T-helper 17 cell (primary cell): ENCODE measurements at places on chromosomes 4 and X. TPM values are rescaled to one million over a fixed set of nuclear protein-coding genes. Genes with fewer than 3 reads are reported as not detected.

DNA sequence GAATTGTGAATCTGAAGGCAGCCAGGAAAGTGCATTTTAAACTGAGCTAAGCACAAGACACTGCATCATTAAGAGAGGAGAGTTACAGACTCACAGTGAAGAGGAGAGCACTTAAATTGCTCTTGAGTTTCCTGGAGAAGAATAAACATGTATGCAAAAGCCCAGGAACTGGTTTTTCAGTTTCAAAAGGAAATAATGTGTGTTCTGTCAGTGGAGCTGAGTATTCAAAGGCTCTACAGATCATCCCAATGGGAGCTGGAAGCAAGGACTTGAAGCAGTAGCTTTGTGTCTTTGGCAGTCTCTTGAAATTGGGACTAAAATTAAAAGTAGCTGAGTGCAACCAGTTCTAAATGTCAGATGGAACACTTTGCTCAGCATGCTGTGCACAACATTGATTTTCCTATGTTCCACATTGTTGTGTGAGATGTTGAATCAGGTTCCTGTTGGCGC lies 147.5 kb upstream of the ANK2 start:
- no peak for DNase-seq

DNA sequence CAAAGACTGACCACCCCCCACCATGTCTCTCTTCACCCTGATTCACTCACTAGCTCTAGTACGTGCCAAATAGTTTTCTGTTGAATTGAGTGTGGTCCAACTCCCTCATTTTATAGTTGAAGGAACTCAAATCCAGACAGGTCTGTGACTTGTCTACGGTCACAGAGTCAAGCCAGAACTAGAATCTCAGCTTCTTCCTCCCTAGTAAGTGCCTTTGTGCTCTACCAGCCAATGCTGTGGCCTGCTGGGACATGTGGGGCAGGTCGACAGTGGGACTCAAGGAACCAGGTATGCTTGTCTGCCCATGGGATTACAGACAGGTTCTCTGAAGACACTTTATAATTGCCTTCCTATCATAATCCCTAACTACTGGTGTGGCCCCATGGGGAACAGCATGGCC lies 108.6 kb upstream of the CPEB2 start:
- no peak for DNase-seq

- DNase-seq: no peak
Observed at GRCh38 chr4:82787342-82787741, 11.3 kb downstream of the SCD5 start.

RAB9B gene
- 0.25 TPM for total RNA-seq
